Neuronal stem cell (in vitro differentiated cells): ENCODE measurements at places on chromosomes 12 and 14.

GRCh38 chr12:83996671-83997070 lies 915.9 kb downstream of the SLC6A15 start:
- DNase-seq = no peak

GRCh38 chr12:47361389-47362021 lies 281.7 kb upstream of the AMIGO2 start:
- no peak for DNase-seq

GRCh38 chr12:29863665-29864064 lies 79.9 kb upstream of the TMTC1 start:
- no peak for DNase-seq

GRCh38 chr12:8946733-8947132 lies 2.7 kb downstream of the M6PR start:
- DNase-seq = no peak

DNA sequence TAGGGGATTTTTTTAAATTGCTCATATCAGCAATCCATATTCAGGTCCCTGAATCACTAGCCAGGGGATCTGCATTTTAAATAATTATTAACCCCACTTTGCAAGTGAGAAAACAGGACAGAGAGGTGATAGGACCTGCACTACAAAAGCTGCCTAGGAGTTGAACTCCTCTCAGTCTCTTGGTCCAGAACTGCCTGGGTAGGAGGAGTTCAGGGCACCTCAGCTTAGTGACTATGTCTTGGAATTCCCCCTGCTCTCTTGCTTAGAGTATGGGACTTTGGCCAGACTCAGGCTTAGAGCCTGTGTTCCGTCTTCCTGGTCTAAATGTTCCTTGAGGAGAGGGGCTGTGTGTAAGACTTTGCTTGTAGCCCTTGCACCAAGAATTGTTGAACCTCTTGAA lies 68.2 kb upstream of the WSCD2 start:
- no peak for DNase-seq

- DNase-seq = no peak
Observed at GRCh38 chr12:123942911-123943648, 29.6 kb downstream of the CCDC92 start.

DNA sequence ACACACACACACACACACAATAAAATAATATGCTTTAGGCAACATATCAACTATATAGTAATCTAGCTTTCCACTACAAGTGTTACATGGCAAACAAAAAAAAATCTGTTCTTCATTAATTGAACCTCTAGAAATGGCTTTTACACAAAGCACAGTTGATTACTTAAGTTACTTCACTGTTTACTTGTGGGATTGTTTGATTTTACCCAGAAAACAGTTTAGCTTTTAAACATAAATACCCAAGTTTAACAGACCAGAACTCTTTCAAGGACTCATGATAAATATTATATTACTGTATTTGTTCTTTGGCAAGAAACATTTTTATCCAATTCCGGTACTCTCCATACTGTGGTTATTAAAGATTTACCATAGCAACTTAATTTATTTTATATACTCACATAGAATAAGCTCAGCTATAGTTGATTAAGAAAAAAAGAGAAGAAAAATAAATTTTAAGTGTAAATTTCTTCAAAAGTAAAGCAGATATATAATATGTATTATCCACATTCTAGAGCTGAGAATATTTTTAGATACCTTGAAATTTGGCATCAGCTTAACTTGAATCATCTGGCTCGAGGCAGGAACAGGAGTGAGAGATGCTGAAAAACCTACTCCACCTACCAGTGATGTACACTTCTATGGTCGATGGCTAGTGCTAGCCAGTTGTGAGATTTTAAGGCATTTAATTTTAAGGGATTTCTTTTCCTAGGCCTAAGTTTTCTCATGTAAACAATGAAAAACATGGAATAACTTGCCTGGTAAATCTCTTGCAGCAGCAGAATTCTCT lies 126.0 kb downstream of the BTG1 start:
- DNase-seq = no peak

- DNase-seq = no peak
Observed at GRCh38 chr12:633731-634130, 29.5 kb downstream of the NINJ2 start.

DNA sequence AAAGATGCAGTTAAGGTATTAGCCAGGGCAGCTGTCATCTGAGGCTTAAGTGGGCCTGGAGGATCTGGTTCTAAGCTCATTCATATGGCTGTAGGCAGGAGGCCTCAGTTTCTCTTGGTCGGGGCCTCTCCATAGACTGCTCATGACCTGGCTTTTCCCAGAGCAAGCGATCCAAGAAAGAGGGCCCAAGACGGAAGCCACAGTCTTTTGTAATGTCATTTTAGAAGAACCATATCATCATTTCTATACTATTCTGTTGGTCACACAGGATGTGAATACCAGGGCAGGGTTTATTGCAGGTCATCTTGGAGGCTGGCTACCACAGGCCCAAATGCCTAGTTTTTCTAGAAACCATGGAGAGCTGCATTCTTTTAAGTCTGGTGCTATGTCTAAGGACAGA lies 47.7 kb downstream of the GNG2 start:
- no peak for DNase-seq

- DNase-seq = no peak
Observed at GRCh38 chr12:75585330-75585729, 73.9 kb upstream of the KRR1 start.

DNA sequence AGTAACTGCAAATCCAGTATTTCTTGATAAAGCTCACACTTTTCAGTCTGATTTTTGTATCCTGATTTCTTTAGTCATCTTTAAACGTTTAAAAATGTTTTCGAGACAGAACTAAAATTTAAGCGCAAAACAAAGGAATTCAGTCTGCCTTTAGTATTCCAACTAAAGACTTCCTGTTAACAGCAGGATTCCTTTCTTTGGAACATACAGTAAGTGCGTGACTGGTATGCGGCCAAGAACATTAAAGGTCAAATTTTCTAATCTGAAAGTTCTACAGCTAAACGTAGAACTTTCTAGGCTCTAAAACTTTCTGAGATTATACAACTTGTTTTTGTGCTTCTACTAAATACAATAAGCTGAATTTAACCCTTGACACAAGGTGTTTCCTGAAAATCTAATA lies 9.9 kb downstream of the SAV1 start:
- DNase-seq = no peak

- DNase-seq = no peak
Observed at GRCh38 chr12:50914872-50915484, 37.4 kb upstream of the HIGD1C start.

GRCh38 chr14:60171690-60172089 lies 6.5 kb upstream of the DHRS7 start:
- DNase-seq = no peak

DNA sequence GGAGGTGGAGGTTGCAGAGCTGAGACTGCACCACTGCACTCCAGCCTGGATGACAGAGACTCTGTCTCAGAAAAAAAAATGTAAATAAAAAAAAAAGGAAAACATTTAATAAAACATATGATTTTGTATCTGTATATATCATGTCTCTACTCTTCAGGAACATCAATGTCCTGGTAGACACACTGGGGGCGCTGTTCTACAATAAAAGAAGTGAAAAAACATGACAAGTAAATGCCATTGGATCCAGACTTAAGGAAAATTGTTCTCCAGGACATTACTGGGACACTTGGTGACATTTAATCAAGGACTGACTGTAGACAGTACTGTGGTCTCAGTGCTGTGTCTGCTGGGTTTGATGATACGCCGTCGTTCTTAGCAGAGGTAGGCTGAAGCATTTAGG lies 15.5 kb upstream of the KLC1 start:
- DNase-seq = no peak

GRCh38 chr12:119153477-119154434 lies 25.0 kb upstream of the HSPB8 start:
- peak; percentile 87 for DNase-seq

- DNase-seq = no peak
Observed at GRCh38 chr14:105148604-105149145, 19.9 kb downstream of the JAG2 start.

DNA sequence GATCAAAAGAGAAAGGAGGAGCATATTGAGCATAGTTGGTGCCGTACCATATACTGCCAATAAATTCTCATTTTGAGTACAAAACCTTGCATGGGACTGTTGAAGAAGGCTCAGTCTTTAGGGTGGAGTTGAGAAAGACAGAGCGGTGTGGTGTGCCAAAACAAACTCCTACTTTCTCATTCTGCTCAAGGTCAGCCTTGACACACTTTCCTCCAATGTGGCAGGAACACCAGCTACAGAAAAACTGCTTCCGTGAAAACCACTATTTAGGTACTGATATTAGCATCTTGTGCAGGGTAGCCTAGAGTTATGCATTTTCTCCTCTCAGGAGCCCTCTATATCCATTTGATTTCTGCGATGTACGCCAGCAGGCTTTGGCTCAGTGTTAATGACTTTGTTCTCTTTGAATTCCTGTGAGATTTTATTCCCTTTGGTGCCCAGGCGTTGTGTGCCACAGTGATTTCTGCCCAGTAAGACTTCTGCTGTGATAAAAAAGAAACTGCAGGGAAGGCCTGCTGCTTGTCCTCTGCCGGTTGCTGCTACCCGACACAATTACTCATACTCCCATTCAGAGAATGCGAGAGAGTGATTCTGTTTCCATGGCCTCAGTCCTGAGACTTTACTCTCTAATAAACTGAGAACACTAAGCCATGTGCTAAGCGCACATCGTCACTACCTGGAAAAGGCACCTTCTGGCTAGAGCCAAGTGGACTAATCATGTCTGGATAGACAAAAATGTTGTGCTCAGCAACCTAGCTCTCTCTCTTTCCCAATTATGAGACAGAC lies 88.3 kb upstream of the MDM1 start:
- DNase-seq = no peak

- DNase-seq = no peak
Observed at GRCh38 chr12:75991753-75992152, 39.8 kb downstream of the PHLDA1 start.

GRCh38 chr14:22598896-22599244 lies 770 bp downstream of the ABHD4 start:
- no peak for DNase-seq

GRCh38 chr14:104942586-104942985 lies 17.9 kb downstream of the PLD4 start:
- DNase-seq = no peak

DNA sequence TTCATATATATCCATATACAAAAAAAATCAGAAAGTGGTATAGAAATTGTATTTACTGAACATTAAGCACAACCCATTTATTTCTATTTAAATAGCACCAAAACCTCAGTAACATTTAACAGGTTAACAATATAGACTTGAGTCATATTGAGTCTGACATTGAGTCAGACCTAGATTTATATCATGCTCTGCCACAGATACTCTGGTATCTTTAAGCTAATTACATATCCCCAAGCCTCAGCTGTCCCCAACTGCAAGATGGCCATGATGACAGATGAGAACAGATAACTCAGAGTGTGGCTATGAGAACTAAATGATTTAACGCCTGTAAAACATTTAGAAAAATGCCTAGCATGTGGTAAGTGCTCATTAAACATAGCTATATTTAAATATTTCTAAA lies 40.3 kb downstream of the IFNG start:
- DNase-seq = no peak

DNA sequence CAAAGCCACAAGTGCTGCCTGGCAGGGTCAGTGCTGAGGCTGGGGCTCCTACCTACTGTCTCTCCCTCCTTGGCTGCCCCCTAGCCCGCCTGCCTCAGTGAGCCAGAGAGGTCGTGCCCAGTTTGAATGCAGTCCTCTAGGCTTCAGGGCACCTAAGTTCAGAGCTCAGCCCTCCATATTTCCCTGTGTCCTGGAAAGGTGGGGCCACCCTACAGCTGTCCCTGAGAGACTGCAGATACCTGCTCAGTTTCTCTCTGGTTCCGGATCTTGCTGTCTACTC lies 142.6 kb downstream of the CALM1 start:
- no peak for DNase-seq

DNA sequence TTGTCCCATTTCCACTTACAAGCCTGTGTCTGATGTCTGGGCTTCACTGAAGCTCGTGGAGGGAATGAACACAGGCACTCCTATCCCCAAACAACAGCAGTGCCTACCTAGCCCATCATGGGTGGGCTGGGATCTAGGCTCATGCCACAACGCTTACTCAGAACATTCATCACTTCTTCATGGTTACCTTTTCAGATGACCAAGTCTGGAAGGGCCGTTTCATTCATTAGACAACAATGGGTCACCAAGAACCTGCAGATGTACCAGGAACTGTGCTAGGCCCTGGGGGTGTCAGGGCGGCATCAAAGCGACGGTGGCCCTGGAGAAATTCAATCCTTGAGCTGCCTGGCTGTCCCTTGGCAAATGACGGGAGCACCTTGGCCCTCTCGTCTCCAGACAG lies 64.9 kb upstream of the FZD10 start:
- DNase-seq = no peak

- no peak for DNase-seq
Observed at GRCh38 chr12:20508359-20508758, 140.0 kb downstream of the PDE3A start.

- no peak for DNase-seq
Observed at GRCh38 chr12:72753571-72753970, 481.4 kb downstream of the TRHDE start.

GRCh38 chr14:99127651-99128167 lies 144.3 kb downstream of the BCL11B start:
- DNase-seq = no peak

DNA sequence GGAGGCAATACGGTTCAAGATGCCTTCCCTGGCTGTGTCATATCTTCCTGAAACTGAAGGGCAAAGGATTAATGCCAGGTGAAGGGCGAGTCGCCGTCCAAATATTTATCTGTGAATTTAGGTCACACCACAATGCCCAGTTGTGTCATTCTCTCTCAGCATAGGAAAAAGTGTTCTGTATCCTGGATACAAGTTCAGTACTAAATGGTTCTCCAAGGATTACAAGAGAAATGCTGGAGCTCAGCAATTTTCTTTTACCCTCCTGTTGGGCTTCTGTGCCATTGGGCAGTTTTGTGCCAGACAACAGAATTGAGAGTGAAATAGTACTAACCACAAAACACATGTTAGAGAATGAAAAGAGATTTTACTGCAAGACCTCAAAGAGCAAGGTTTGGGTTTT lies 493.9 kb downstream of the EGLN3 start:
- DNase-seq = no peak

GRCh38 chr14:33855672-33856071 lies 95.2 kb downstream of the EGLN3 start:
- no peak for DNase-seq

DNA sequence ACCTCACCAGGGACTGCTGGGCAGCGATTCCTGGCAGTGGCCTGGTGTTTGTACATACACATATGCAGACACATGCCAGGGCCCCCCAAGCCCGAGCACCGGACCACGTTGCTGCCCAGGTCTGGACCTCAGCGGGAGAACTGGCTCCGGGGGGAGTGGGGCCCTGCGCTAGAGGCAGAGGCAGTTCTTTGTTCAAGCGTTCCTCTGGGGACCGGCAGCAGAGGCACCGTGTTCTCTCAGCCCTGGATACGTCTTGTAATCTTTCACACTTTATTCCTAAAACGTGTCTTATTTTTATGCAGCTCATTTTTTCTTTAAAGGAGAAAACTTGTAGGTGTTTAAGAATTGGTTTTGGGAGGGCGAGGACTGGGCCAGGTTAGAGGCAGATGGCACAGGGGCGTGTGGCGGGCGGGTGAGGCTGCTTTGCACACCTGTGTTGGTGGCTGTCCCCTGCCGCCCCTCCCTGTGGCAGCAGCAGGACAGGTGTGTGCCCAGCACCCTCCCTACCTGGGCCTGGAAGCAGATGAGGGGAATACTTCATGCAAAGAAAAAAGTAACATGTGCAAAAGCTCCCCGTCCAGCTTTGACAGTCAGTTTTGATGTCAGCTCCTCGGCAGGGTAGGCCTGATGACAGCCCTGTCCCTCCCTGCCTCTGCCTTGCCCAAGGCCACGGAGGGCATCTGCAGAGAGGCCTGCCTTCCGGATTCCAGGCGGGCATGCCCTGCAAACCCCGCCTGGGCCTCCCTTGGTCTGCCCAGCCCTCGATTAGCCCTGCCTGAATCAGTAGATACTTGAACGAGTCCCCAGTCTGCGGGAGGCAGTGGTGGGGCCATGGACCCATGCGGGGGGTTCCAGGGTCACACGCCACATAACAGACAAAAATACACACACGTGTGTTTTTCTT lies 7.0 kb upstream of the PUS1 start:
- no peak for DNase-seq
